Thoracic aorta endothelial cell (primary cell): ENCODE measurements at places on chromosomes 13 and 19. TPM values are rescaled to one million over a fixed set of nuclear protein-coding genes. Genes with fewer than 3 reads are reported as not detected.

The FAM124A gene
- 8.6 and 23.3 TPM in 2 replicates for total RNA-seq

The TPTE2 gene
- not detected in 2 replicates for total RNA-seq

The IGFL2 gene
- not detected in 2 replicates for total RNA-seq

The GRIN2D gene
- total RNA-seq = 0.40 and 0.57 TPM in 2 replicates
